Stimulated activated CD8-positive, alpha-beta memory T cell treated with anti-CD3 and anti-CD28 coated beads, Interleukin-7, amount 100 ng/mL, for 24 hours (primary cell): ENCODE measurements at places on chromosomes 12 and 14.

DNA sequence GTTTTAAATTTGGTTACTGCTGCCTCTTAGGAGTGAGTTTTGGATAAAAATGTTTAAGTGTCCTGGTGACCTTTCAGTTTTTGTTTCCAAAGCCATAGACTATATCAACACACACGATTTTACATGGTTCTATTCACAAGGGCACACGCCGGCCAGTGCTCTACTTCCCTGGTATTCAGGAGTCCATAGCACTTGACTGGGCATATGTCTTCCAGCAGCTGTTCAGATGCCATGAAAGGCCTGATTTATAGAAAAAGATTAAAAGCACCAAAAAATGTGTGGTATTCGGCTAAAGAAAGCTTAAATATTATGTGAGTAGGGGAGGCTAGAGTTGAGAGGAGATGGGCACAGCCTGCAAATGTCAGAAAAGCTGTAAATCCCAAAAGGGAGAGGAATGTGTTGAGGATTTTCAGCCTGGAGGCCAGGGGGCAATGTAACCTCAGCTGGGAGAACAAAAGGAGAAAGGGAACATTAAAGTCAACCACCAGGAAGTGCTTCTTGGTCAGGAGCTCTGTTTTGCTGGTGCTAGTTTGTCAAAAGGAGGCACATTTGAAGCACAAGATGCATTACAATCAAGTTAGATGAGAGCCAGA, 478.4 kb downstream of the RAD51B start:
- DNase-seq, result no peak

GRCh38 chr14:70888681-70889175, 18.5 kb upstream of the PCNX1 start:
- DNase-seq, result no peak

DNA sequence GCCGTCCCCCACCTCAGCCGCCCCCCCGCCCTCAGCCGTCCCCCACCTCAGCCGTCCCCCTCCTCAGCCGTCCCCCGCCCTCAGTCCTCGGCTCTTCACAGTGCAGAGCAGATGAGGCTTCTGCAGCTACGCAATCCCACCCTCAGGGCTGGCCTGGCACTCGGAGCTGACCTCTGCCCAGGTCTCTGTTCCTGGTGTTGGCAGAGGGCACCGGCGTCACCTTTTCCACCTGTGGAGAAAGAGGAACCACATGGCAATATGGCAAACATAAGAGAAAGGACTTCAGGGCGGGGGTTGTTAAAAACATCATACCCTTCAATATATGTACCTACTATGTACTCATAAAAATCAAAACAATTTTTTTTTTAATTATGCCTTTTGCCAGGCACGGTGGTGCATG, 45.8 kb downstream of the MLXIP start:
- no peak for DNase-seq

DNA sequence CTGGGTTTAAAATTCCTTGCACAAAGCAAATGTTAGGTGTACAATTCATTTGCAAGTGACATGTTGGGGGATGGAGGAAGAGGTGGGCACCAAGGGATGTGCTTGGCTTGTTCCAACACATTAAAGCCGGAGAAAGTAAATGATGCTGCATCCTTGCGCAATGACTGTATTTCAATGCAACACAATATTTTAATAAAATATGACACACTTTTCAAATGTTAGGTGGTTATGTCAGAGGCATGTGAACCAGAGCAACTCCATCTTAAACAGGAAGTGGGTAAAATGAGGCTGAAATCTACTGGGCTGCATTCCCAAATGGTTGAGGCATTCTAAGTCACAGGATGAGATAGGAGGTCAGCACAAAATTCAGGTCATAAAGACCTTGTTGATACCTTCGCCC, 53.6 kb upstream of the ARHGAP5 start:
- no peak for DNase-seq

DNA sequence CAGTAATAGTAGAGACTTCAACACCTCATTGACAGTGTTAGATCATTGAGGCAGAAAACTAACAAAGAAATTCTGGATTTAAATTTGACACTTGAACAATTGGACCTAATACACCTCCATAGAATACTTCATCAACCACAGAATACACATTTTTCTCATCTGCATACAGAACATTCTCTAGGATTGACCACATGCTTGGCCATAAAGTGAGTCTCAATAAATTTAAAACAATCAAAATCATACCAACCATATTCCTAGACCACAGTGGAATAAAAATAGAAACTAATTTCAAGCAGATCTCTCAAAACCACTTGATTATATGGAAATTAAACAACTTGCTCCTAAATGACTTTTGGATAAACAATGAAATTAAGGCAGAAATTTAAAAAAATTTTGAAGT, 82.3 kb downstream of the SLC38A4 start:
- DNase-seq, result no peak

DNA sequence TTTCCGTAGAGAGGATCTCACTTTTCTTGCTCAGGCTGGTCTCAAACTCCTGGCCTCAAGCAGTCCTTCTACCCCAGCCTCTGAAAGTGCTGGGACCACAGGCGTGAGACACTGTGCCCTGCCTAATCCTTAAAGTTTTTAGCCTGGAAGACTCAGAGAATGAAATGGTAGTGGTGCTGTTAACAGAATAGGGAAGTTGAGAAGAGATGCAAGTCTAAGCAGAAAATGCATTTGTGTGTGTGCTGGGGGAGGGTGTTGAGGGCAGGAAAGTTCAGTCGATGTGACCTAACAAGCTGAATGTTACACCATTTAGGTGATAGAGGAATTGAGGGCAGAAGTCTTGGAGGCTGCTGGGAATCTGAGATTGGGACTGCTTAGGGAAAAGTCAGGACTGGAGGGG, 6.9 kb upstream of the TUBA1A start:
- DNase-seq, result no peak

GRCh38 chr14:50100805-50101204, 15.6 kb downstream of the VCPKMT start:
- no peak for DNase-seq

DNA sequence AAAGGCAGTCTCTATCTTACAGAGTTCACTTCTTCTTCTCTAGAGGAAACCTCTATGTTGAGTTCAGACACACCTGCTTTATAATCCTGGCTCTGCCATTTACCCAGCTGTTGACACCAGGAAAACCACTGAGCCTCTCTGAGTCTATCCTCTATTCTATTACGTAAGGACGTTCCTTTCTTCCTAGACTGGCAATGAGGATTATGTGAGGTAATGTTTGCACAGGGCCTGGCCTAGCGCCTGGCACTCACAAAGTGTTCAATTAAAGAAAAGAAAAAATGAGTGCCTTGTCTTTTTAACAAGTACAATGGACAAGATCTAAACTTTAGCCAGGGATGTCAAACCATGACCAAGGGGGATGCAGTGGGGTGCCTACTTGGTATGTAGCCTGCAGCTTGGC, 641.9 kb upstream of the TBX3 start:
- no peak for DNase-seq

DNA sequence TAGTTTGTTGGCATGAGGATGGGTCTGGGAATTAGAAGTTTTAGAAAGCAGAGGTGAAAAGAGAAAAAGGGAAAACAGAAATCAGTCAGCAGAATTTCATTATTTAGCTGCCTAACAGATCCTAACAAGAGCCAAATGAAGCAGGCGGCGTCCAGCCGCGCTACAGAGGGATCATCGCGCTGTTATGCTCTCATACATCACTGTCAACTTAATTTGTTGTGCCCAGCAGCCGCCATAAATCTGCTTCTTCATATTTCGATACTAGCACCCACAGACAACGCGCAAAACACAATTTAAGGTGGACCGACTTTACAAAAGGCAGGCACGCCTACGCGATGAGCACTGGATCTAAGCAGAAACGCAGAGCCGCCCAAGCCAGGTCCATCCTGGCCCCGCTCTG, 66.7 kb downstream of the SETD3 start:
- DNase-seq, result no peak

- no peak for DNase-seq
Observed at GRCh38 chr14:71228711-71229110, 321.5 kb downstream of the PCNX1 start.

GRCh38 chr14:23006544-23007419, 3.2 kb downstream of the C14orf93 start:
- peak; percentile 84 for DNase-seq

DNA sequence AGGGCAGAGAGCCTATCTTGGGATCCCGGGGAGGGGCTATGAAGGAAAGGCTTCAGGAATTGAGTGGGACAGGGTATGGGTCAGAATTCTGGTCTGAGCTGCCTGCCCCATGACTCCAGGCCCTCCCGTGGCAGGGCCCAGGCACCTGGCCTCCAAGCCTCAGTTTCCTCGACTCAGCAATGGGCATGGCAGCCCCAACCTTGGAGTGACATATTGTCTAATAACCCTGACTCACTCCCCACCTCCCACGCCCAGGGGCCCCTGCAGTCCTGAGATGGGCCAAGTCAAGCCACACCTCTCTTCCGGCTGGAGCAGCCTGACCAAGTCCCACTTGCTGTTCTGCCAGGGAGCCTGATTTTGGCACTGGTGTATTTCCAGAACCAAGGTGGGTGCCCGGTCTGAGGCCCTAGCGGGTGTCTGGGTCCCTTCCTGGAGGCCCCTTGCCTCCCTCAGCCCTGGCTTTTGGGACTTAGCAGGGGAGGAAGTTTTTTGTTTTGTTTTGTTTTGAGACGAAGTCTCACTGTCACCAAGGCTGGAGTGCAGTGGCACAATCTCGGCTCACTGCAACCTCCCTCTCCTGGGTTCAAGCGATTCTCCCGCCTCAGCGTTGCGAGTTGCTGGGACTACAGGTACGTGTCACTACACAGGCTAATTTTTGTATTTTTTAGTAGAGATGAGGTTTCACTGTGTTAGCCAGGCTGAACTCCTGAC, 40.3 kb upstream of the RCOR1 start:
- DNase-seq, result no peak

DNA sequence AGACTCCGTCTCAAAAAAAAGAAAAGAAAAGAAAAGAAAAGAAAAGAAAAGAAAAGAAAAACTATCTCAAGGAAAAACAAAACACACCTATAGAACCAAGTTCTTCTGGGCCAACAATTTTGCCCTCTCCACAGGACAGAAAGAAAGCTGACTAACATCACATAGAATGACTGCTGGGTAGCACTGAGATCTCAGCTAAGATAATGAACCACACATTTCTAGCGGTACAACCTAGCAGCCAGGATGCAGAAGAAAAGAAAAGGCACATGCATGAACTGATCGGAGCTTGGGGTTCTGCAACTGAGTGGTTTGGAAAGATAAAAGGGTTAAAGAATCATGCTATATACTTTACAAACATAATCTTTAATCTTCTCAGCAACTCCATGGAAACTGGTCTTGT, 19.5 kb downstream of the TMED10 start:
- DNase-seq, result no peak

GRCh38 chr12:21539797-21540196, 13.7 kb downstream of the SPX start:
- no peak for DNase-seq

- DNase-seq, result no peak
Observed at GRCh38 chr12:94458877-94459727, 565 bp downstream of the CEP83 start.

DNA sequence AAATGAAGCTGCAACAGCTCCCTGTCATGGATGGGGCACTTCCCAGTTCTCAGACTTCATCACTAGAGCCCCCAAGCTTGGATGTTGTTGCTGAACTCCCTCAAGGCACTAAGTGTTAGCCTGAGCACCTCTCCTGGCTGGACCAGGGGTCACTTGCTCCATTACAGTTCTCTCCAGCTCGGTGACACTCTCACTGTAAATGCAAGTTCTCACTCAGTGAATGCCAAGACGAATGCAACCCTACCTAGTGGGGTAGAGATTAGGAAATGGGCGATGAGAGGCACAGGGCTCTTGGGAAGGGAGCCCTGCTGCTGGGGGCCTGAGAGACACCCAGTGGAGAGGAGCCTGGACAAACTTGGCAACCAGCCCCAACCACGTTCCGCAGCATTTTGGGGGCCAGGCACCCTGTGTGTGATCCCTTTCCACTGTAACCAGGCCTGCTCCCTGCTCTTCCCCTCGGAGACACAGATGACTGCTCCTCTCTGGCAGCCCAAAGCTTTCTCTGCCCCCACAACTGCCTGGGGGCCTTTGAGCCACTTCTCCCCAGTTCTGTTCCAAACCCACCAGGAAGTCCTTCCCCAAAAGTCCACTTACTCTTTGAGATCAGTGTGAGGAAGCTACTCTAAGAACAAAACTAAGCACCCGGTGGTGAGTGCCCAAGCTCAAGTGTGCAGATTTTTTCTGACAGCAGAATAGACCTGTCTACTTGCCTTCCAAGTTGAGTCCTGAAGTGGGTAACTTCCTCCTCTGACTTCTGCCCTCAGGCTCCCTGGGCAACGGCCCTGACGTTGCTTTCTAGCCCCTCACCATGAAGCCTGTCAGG, 8.0 kb upstream of the SELPLG start:
- no peak for DNase-seq

DNA sequence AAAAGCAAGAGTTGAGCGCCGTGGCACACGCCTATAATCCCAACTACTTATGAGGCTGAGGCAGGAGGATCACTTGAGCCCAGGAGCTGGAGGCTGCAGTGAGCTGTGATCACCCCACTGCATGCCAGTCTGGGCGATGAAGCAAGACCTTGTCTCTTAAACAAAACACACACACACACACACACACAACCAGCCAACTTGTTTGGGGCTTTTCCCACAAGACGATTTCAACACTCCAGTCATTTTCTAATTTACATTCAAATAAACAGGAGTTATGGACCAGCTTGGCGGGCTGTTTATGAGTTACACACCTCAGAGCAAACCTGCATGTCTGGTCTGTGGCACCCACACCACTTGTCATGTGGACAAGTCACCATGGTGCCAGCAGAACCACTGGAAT, 6.7 kb downstream of the GLTP start:
- DNase-seq, result no peak

DNA sequence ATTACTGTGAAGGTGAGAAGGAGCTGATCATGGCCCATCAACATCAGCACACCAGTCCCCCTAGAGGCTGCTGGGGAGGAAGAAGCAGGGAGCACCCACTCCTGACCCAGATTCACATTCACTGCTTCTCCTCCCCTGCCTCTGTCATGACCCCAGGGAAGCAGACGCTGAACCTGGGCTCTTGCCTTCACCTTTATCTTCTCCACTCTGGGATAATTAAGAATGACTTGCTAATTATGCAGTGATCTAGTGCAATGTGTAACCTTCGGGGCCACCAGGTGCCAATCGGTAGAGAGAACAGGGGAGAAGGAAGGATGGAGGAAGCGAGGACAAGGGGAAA, 44.4 kb upstream of the IQSEC3 start:
- no peak for DNase-seq

DNA sequence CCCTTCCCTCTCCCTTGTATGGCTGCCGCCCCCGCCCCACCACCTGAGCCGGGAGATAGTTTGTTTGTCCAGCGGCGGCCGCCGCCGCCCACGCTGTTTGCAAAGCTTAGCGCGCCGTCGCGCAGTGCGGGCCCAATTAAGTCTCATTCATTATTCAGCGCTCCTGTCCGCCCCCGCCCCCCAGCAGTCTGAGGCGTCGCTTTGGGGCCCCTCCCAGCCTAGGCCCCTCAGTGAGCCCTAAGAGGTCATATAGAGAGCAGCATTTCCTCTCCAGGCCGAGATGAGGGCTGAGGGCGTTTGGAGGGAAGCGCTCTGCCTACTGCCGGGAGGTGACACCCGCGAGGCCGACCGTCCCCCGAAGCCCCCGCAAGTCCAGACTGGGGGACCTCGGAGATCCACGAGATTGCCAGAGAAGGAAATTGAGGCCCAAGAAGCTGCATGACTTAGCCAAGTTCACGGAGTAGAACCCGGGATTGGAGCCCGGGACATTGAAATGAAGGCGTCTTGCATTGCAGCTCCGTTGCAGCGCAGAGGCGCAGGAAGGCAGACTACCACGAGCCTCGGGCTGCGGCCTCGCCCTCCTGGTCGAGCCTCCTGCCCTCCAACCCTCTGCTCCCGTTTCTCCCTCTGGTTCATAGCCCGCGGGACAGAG, at the start of gene DNAJC22:
Gene DNAJC22 (plus strand): TSS at position 230 of the 652 bp plus-strand sequence. CDS start 1,985 bp downstream, outside the sequence.
- DNase-seq, result no peak

GRCh38 chr12:112270673-112271072, 111.6 kb downstream of the HECTD4 start:
- no peak for DNase-seq

GRCh38 chr12:52508211-52508610, 12.0 kb downstream of the KRT5 start:
- DNase-seq, result no peak
